ENCODE measurements at places on chromosomes 7 and 10.
A peak's percentile ranks its signal among the peaks of the same experiment; 100 is the strongest.

DNA sequence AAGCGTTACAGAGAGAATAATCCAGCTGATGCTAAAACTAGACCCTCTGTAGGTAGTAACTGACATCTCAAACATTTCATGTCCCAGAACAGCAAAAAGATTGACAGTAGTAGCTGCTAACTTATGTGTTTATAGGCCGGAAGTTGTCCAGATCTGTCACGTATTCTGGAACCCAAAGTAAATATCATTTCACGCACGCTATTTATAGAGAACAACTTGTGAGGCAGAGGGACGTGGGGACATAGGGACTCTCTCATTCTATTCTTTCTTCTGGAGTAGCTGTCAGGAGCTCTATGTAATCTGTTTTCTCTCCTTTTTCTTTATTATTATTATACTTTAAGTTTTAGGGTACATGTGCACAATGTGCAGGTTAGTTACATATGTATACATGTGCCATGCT is 22.3 kb downstream of the AGK start:
- no peak for DNase-seq

DNA sequence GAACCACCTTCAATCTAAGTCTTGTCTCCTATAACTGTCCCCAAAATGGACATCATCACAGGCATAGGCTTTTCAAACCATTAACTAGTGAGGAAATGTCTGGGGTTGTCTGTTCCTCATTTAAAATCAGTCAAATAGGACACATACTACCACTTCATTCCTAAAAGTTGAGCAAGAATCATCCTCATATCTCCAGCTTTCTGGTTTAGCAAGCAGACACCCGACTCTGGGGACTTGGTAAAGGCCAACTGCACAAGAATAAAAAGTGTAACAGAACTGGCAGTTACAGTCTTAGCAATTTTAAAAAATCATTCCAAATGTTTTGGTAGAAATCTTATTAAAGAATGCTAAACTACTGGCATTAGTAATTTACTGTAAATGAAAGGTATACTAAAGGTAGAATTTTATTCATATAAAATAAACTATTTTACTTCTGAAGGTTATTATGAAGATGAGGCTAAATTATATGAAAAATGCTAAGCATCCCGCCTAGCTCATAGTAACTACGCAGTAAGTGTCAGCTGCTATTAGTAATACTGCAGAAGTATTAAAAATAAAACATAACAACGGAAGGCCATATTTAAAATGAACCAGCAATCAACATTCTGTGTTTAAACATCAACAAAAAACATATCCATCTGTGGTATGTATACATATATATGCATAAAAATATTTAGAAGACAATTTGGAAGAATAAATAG is 60.8 kb downstream of the ZNF438 start:
- no peak for DNase-seq

GRCh38 chr10:34792881-34793280 is 22.2 kb downstream of the PARD3 start:
- no peak for DNase-seq

DNA sequence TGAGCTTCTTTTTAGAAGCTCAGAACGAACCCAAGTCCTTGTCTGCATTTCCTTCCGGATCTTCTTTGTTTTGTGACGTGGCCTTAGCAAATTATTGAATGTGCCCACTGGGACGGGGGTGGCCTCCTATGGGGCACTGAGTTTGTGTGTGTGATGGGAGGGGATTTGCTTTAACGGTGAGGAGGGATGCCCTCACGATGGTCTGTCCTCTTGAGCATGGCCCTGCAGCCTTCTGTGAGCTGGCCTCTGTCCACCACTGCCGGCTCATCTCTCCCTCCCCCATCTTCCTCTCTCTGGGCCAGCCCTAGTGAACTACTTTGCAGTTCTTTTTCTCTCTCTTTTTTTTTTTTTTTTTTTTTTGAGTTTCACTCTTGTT is 62.9 kb upstream of the MKRN1 start:
- no peak for DNase-seq

GRCh38 chr10:58086144-58086762 is 181.4 kb downstream of the IPMK start:
- DNase-seq, result no peak

DNA sequence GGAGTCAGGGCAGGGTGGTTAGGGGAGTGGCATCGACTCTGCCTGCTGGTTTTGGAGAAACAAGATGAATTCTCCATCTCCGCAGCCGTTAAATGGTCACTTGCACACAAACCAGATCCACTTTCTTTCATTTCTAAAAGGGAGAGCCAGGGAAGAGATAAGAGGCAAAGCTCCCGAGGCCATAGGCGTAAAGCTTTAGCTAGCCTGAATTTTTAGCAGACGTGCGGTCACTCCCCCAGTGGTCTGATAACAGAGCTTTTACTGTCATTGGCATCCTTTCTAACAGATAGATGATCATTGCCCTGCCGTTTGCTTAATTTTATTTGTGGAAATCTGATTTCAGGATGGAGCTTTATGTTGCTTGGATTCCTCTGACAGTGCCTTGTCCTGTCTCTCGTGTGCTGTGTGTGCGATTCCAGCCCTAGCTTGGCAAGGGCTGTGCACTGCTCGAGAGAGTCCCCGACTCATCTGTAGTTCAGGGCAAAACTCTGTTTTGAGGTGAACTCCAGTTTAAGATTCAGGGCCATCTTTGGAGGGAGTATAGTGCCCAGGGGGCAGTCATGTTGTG is 62.5 kb downstream of the GATA3 start:
- no peak for DNase-seq

DNA sequence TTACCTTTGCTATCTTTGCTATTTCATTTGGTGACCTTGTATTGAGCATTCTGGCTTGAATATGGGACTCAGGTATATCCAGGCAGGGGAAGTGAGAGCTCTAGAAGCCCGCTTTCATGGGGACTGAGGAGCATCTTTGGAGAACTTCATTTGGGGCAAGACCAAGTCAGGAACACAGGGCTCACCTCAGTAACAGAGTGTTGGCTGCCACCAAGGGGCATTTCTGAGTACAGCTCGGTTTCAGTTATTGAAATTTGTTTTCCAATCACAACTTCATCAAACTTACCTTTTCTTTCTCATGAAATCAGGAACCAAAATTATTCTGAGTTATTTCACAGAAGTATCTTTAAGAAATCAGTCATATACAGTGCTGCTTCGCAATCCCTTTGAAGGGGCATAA is 337.2 kb downstream of the C7orf25 start:
- DNase-seq, result no peak

DNA sequence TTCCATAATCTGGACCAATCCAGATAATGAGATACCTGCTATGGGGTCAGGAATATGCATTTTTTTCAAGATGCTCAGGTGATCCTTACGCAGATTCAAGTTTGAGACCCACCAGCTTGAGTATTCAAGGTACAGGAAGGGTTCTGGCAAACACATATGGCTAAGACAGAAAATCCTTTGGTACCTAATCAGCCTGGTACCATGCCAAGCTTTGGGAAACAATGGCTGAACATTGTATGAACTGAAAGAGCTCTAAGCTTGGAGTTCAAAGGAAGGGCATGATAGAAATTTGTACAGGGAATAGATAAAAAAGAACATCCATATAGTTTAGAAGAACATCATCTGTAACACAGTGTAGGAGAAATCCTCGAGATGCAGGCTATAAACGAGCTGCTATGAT is 382.7 kb downstream of the THSD7A start:
- DNase-seq, result no peak

- no peak for DNase-seq
Measured at GRCh38 chr10:100904917-100905316, 7.8 kb upstream of the SLF2 start.

DNA sequence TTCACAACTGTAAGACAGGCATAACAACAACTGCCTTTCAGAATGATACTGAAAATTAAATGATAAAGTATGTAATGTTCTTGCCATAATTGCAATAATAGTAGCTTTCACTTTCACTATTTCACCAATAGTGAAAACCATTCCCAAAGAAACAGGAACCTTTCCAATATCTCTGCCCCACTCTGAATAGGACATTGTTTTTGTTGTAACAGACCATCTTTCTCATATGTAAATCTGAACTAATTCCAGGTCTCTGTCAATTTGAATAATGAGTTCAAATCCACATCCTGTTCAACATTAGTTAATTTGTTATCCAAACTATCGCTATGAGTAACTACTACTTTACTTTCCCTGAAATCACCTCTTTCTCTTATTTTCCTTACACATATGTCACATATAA is 148.0 kb downstream of the LRRN3 start:
- DNase-seq, result no peak

DNA sequence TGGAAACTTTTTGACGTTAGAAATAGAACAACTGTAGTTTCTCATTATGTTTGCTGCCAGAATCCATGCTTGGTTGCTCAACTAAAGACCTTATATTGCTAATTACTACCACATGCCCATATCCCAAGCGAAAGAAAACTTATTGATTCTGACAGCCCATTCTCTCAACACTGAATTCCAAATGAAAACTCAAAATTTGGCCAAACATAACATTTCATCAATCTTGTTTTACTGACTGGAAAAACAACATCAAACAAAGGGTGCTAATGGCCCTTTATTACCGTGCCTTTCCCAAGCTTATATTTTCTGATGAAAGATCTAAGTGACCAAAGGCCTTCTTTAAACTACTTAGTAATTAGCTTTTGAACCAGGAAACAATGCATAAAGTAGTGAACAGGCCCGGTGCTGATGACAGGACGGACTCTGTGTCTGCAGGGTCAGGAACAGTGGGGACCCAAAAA is 531.8 kb downstream of the KCNMA1 start:
- no peak for DNase-seq

GRCh38 chr7:135709508-135709907 is 18.5 kb downstream of the SLC13A4 start:
- no peak for DNase-seq

DNA sequence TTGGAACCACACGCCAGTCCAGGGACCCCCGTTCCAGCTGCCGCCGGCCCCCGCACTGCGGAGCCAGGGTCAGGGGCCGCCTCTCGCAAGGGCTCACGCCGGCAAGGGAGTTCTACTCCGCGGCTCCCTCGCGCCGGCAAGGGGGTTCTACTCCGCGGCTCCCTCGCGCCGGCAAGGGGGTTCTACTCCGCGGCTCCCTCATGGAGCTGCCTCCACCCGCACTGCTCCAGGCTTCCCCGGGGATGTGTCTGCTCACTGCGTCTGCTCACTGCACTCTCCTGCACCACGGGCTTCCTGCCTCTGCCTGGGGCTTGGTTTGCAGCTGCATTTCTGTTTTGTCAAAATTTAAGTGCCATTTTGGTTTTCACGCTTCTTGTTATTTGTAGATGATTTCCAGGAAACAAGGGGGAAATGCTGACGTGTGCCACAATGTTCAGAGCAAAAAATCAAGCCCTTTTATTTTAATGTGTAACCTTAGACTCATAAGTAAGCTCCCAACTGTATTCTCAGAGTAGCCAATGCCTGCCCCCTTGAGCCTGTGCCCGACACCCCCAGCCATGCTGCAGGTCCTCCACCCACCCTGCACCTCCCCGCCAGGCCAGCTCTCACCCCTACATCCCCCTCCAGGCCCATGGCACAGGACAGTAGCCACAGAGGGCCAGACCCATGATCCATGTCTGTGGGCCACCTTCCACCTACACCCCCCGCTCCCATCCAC is 246.2 kb downstream of the MAD1L1 start:
- no peak for DNase-seq

GRCh38 chr7:116145245-116145852 is 65.0 kb upstream of the TES start:
- DNase-seq, result no peak

- no peak for DNase-seq
Measured at GRCh38 chr7:103547451-103548284, 101.7 kb upstream of the SLC26A5 start.

DNA sequence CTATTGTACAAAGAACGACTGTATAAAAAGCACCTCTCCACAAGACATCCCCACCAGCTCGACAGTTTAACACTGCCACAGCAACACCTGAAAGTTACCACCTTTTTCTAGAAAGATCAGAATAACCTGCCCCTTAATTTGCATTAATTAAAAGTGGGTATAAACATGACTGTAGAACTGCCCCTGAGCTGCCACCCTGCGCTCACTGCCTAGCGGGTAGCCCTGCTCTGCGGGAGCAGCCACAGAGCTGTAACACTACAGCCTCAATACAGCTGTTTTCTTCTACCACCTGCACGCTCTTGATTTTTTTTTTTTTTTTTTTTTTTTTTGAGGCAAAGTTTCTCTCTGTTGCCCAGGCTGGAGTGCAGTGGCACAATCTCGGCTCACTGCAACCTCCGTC is 140.9 kb downstream of the PARD3 start:
- DNase-seq, result no peak

DNA sequence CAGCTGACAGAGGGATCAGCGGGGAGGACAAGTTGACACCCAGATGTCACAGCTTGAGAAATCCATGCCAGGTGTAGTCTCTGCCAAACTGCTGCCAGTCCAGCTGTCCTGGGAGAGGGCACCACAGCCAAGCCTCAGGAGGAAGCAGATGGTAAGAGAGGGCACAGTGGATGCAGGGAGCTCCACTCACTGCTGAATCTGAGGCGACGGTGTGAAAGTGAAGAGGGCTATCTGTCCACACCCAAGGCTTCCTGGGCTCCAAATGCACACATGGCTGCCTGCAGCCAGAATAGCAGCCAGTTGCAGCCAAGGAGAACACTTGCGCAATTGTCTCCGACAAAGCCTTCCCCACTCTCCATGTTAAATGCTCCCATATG is 502.4 kb downstream of the GRID1 start:
- no peak for DNase-seq

DNA sequence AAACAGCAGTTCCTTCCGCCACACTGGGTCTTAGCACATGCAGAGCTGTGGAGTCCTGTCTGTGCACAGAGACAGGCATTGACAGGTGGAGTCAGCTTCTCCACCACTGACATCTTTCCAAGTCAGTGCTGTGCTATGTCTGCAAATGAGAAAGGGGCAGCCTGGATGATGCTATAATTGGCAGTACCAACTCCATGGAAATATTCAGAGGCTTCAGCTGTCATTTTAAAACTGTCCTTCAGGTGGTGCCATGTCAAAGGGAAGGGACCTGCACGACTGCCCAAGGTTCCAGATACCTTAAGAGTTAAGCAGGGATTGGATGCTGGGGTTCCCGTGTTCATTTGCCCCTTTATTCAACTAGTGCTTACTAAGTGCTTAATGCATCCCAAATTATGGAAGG is 258.0 kb upstream of the PRKCQ start:
- no peak for DNase-seq

DNA sequence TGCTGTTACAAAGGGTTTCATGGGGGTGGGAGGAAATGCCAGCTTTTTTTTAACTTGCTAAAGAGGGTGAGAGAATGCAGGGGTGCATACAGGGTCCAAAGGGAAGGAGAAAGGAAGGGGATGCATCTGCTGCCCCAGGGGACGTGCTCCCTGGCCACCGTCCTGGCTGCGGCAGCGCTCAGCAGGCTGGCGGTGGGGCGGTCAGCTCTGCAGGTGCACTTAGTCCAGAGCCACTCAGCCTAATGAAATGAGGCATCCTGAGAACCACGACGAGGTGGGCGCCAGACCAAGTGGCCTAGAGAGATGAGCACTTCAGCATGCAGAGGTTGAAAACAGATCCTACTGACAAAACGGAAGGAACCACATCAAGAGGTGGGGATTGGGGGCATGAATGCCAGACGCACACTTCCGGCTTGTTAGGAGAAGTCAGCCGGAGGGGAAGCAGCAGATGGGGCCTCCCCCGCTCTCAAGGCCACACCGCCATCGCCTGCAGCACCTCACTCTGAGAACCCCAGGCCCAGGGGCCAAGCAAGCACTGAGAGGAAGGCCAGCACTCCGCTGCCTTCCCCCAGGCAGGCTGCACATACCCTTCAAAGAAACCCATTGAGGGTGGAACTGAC is 94.5 kb downstream of the MAD1L1 start:
- DNase-seq, result no peak

- no peak for DNase-seq
Measured at GRCh38 chr10:122957474-122957873, 3.4 kb upstream of the C10orf88 start.

- DNase-seq, result no peak
Measured at GRCh38 chr7:32250471-32251260, 180.5 kb upstream of the PDE1C start.

- peak; percentile 45 for DNase-seq
Measured at GRCh38 chr10:60236869-60237524, 152.7 kb downstream of the ANK3 start.
